ENCODE measurements at places on chromosomes 7 and 10.

DNA sequence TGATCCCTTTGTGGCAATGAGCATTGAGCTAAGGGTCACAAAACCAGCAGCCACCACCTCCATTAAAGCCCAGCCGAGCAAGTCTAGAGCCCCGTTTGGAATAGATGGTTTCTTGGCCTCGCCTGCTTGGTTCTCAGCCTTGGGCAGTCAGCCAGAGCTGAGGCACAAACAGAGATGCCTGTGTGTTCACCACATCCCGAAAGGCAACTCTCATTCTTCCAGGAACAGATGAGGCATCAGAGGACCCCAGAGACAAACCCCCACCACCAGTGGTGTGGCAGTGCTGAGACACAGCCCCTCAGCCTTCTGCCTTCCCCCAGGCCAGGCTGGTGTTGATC is 203.3 kb upstream of the ZMIZ1 start:
- no peak for DNase-seq

- no peak for DNase-seq
Observed at GRCh38 chr7:150410131-150410530, 31.0 kb downstream of the ZNF775 start.

DNA sequence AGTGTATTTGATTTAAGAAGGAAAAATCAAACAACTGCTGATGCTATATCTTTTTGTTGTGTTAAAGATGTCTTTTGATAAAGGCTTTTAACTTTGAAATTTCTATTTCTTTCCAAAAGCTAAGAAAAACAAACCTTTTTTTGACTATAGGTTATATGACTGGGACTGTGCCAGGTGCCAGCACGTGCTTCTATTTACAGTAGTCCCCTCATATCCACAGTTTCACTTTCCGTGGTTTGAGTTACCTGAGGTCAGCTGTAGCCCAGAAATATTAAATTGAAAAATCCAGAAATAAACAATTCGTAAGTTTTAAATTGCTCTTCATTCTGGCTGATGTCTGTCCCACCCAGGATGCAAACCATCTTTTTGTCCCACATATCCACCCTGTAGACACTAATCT is 104.3 kb downstream of the BBS9 start:
- DNase-seq: no peak

DNA sequence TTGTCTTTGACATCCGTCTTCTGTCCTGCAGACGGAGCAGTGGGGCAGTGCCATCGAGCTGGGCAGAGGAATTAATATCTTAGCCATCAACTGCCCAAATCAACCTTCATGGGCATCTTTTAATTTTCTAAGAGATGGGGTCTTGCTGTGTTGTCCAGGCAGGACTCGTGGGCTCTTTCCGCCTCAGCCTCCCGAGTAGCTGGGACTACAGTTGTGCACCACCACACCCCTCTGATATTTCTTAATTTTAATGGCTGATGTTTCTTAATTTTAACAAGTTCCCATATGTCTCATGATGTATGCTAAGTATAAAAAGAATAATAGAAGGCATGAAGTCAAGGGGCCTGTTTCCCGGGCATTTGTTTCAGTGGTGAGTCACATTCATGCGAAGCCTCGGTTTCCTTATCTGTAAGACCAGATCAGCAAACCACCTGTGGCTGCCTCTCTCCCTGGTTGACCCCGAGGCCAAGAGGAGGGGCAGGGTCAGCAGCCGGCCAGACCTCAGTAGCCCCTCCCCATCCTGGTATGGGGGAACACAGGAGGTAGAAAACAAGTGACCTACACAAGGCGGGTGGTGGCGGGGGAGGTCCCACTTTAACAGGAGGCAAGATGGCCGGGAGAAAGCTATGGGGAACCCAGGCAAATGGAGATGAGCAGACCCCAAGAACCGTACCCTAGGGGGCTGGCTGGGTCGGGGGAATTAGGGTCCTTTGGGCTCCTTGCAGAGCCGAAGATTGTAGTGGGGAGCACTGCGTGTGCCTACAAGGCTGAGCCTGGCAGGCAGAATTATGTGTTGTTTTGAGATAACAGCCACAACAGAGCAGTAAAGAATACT is 85.5 kb downstream of the CUX1 start:
- no peak for DNase-seq

DNA sequence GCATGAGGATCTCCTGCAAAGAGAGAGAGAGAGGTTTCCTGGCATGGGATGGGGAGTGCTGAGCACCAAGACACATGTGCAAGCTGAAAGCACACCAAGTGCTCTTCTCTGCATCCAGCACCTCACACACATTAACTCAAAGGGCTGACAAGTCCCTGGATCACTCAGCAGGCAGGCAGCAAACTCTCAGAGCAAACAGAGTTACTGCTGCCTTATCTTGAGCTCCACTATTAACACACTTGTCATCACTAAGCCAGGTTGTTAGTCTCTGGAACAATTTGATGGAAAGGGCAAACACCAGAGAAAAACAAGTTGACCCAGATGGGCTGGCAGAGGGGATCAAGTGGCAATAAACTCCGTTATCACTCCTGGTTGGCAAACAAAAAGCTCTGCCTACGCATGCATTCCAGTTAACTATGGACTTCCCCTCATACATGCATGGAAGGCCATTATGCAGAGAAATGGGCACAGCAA is 349.9 kb downstream of the KCNMA1 start:
- no peak for DNase-seq

- DNase-seq: no peak
Observed at GRCh38 chr7:18861514-18862118, 255.8 kb downstream of the TWIST1 start.

GRCh38 chr10:35412900-35413491 is 76.7 kb downstream of the CCNY start:
- no peak for DNase-seq

GRCh38 chr7:106466867-106467266 is 182.1 kb upstream of the NAMPT start:
- no peak for DNase-seq

- DNase-seq: no peak
Observed at GRCh38 chr7:107909445-107909844, 18.5 kb downstream of the DLD start.

- DNase-seq: no peak
Observed at GRCh38 chr10:110972231-110973134, 53.1 kb downstream of the SHOC2 start.

DNA sequence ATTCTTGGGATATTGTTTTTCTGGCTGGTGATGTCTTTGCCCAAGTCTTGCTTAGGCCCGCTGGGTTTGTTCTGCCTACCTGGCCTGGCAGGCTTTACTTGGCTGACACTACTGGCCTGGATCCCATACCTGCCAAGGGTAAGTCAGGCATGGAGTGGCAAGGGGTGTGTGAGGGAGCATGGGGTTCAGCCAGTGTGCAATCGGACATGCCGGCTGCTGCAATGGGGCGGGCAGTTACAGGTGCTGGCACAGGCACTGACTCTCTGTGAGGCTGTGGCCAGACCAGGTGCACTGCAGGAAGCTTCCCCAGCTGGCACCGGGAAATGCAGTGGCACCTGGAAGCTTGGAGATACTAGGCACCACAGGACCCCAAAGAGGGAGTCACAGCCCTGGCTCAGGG is 168.4 kb downstream of the PON1 start:
- DNase-seq: no peak

Measured in neural progenitor cell (in vitro differentiated cells).